ENCODE measurements at places on chromosomes 3 and 15.

- no peak for DNase-seq
Observed at GRCh38 chr15:31930967-31931366, 99.3 kb upstream of the CHRNA7 start.

- no peak for DNase-seq
Observed at GRCh38 chr3:125090649-125091048, 34.9 kb upstream of the HEG1 start.

GRCh38 chr3:65858749-65859148 lies 180.0 kb downstream of the MAGI1 start:
- no peak for DNase-seq

DNA sequence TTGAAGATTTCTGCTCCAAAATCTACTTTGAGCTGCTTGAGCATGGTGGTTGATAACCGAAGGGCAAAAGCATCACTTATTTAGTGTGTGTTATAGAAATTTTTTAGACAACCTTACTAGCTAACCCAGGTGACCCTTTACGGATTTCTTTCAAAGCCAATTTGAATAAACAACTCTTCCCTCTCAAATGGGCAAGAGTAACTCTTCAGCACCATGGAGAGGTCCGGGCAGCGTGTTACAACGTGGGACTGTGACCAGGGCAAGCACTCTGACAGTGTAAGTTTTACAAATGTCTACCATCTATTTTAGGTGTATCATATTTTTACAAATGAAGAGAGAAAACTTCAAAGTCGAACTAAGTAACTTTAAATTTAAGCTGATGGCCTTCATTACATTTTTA lies 471.8 kb downstream of the MFSD1 start:
- DNase-seq, result no peak

- no peak for DNase-seq
Observed at GRCh38 chr3:52353291-52353855, 37.3 kb downstream of the DNAH1 start.

Data from effector memory CD4-positive, alpha-beta T cell (primary cell).